ENCODE measurements at places on chromosomes 7 and 10.
A peak's percentile ranks its signal among the peaks of the same experiment; 100 is the strongest.

DNA sequence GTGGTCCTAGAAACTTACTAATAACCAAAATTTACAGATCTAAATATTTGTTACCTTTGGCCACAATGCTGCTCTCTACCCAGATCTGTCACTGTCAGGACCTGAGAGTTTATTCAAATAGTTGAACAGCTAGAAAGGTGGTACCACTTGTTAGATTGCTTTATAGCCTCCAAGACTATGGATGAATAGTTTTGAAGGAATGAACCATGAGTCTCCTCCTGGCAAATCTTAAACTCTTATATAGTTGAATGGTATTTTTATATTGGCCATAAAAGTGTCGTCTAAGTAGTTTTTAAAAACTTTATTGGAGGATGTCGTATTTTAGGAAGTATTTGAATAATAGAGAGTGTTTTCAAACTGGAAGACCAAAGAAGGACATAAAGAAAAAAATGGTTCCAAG lies 178.7 kb downstream of the AHR start:
- DNase-seq = no peak

DNA sequence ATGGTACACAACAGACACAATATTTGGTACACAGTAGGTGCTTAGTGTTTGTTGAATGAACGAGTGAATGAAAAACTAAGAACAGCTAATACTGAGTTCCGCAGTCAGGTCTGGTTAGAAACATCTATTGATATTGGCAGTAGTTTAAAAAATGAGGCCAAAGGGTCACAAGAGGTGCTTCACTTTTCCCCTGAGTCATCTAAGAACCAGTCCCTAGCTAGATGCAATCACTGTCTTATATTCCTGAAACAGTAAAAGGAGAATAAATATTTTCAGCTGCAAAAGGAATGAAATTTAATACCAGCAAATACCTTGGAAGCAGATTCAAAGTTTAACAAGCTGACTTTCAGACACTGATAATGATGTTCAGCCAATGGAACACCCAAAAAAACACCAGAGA lies 54.5 kb downstream of the SCRN1 start:
- no peak for DNase-seq

DNA sequence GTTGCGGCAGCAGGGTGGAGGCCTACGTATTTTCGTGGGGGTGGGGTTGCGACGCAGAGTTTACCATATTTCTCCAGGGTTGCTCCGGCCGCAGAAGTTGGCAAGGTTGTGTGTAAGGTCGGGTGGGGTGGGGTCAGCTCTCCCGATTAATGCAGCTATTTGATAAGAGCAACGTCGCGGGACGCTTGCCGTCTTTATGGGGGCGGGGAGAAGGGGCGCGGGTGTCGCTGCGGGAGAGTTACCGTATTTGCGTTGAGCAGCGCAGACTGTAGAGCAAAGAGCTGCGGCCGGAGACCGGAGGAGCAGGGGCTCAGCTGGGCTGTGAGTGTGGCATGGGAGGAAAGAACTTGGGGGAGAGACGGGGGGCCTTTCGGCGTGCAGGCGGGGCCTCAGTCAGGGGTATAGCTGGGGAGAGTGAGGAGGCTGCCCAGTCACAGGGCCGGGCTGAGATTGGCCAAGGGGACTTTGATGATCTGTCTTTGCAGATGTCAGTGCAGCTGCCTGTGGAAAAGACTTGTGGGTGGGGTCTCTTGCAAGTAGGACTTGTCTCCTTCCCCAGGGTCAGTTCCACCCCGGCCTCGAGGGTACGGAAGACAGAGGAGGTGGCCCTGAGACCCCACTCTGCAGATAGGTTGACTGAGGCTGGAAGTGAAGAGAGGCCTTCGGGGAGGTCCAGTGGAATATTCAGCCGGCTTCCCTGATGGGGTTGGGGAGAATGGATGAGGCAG lies 26.6 kb downstream of the ZNF775 start:
- DNase-seq = no peak

- DNase-seq = no peak
These were observed 13.4 kb downstream of the MBL2 start for GRCh38 chr10:52759154-52759553.

GRCh38 chr7:1902231-1902855 lies 232.3 kb downstream of the ELFN1 start:
- DNase-seq = no peak

GRCh38 chr10:125637496-125637895 lies 45.5 kb downstream of the TEX36 start:
- no peak for DNase-seq

DNA sequence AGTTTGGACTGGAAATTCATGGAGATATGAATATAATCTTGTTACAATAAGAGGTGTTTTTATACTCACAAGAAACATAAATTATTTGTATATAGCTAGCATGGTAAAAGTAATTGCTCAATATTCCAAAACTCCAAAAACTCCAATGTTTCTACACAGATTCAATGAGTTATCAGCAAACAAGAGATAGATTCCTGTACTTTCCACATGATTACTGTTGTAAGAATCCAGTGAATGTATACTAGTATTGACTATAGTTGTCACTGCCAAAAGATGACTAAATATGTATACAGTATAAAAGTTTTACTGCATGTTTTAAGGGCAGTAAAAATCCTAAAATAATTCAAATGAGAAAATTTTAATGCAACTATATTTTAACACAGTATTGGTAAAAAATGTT lies 10.7 kb downstream of the ATOH7 start:
- no peak for DNase-seq

DNA sequence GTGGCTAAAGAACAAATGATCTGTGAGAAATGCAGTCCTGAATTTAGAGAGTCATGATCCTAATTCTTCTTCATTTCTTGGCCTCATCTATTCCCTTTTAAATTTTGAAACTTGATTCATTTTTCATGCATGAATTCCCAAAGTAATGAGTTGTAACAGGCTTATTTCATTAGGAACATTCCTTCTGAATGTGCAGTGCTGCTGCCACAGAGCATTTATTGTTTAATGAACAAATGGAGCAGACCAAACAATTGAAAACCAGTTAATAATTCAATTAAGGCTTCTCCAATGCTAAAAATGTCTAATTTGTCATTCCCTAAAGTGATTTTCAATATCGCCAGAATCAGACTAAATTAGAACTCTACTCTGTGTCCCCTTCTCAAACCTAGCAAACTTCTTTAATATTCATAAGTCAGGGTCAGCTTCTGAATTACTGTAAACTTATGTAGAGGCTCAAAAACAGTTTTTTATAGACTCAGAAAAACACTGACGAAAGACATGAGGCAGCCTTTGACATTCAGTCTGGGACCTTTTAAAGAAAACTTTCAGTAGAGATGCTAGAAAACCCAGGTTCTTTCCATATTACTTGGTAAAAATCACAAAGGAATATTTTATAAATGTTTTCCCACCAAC lies 14.5 kb downstream of the LSMEM1 start:
- DNase-seq = no peak

GRCh38 chr10:6868036-6868725 lies 288.1 kb upstream of the PRKCQ start:
- DNase-seq = no peak

GRCh38 chr10:96402417-96403305 lies 43.9 kb upstream of the OPALIN start:
- no peak for DNase-seq

DNA sequence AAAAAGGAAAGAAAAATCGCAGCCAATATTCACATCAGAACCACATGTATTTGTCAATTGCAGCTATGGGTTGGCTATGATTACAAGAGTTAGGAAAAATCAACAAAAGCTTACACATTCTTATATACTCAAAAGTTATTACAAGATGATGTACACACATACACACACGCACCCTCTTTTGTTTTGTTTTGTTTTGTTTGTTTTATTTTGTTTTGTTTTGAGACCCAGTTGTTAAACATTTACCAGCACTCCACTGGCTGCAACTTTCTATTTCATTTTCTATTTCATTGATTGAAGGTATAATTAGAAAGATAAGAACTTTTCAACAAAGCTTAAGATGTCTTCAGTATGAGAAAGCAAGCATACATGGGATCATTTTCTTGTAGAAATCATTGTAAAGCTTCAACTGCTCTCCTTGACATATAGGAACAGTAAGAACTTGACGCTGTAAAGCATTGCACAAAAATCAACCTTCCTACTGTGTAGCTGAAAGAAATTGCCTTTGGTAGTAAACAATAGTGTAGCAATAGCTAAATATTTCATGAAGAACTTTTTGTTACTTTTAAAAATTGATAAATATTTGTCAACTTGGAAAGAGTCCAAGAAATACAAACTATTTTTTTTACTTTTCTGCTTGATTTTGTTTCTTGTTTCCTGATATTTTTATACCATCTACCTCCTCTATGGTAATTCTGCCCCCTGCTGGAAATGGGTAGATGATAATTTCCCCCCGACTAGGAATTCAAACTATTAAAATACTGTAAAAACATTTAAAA lies 205.9 kb downstream of the MBL2 start:
- DNase-seq = no peak

GRCh38 chr10:69232252-69232651 lies 12.1 kb downstream of the HKDC1 start:
- DNase-seq = no peak

GRCh38 chr7:28192786-28193585 lies 12.4 kb upstream of the JAZF1 start:
- no peak for DNase-seq

DNA sequence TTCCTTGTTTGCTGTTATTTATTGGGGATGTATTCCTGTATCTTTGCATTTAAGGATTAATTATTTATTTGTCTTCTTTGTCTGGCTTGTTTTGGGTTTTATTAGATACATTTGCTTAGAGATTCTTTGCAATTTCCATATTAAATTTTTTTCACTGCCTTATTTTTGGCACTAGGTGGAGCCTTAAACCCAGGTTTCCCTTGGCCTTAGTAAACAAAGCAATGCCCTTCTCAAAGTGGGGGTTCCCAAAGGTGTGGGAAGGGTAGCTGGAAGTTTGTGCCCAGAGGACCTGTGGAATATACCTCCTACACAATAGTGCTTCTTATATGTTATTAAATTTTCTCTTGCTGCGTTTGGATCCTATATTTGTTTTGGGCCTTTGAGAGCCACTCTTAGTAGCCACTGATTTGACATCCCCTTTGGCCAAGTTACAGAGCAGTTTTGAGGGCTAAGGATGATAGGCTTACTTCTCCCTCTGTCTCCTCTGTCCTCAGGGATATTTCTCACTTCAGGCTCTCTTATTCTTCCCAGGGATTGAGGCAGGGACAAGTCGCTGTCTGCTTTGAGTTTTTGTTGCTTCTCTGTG lies 162.3 kb downstream of the ITGB1 start:
- peak; percentile 2 for DNase-seq

- no peak for DNase-seq
These were observed 72.6 kb downstream of the KCNMA1 start for GRCh38 chr10:77564731-77565589.

- no peak for DNase-seq
These were observed 343.9 kb upstream of the SHH start for GRCh38 chr7:156155988-156156733.

DNA sequence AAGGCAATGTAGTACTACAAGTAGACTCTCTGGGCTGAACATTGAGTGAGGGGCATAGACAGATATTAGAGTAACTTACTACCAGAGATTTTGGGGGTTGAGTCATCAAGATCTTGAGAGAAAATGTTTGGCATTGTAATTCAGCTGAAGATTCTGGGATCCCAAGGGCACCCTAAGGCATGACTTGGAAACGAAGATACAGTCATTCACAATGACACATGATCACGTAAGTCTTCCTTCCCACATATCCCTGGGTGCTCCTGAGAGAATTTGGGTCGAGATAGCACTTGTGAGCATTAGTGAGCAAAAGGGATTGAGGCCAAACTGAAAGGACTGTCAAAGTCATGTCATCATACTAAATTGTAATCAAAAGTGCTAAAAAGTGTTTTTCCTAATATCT lies 192.5 kb upstream of the PCLO start:
- DNase-seq = no peak

- DNase-seq = no peak
These were observed 32.9 kb upstream of the AKR1C2 start for GRCh38 chr10:5036511-5036910.

- DNase-seq = no peak
These were observed 99.0 kb upstream of the SMIM30 start for GRCh38 chr7:113217314-113217713.

Measured in putamen (tissue), 1 donor.